Type B pancreatic cell (in vitro differentiated cells): ENCODE measurements at places on chromosomes 5 and 9.

DNA sequence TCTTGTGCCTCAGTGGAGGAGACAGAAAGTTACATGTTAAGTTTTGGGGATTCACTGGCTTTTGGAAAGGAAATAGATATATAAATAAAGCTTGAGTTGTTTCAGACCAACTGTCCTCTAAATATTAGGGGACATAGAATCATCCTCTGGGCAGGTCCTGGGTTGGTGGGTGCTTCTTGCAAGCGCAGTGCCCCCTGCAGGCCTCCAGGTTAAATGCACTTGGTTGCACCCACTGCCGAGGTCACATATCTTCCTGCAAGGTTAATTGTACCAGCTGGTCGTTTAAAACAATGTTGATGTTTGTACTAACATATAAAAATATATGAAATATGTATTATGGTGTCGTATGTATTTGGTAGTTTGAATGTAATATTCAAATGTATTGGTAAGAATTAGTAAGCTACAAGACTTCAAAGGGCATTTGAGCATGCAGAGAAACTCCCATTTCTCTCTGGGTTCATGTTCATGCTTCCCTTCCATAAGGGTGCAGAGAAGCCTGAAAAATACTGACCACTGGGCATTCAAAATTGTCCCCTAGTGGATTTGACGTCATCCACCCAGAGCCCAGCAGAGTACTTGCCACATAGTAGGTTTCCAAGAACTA lies 87.0 kb downstream of the ZNF618 start:
- DNase-seq = no peak

DNA sequence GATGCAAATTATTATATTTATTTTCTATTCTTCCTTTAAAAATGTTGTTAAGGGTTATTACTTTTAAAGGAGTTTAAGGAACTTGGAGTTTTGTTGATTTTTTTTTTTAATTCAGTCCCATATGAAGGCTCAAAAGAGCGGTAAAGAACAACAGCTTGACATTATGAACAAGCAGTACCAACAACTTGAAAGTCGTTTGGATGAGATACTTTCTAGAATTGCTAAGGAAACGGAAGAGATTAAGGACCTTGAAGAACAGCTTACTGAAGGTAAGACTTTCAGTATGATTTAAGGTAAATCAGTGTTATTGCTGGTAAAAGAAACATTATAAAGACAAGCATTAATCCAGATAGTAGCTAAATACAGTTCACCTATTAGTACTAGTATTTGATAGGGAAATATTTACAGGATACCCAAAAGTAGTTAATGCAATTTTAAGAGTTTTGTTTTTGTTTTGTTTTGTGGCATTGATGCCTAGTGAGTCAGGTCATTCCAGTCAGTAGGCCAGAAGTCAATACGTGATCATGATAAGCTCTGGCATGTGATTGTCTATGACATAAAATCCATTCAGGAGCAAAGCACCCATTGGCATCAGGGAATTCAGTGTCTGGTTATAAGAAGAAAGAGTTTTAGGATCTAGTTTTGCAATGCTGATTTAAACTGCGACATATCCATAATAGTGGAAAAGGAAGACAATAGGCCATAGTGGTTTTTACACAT lies 49.2 kb downstream of the CNTRL start:
- no peak for DNase-seq

DNA sequence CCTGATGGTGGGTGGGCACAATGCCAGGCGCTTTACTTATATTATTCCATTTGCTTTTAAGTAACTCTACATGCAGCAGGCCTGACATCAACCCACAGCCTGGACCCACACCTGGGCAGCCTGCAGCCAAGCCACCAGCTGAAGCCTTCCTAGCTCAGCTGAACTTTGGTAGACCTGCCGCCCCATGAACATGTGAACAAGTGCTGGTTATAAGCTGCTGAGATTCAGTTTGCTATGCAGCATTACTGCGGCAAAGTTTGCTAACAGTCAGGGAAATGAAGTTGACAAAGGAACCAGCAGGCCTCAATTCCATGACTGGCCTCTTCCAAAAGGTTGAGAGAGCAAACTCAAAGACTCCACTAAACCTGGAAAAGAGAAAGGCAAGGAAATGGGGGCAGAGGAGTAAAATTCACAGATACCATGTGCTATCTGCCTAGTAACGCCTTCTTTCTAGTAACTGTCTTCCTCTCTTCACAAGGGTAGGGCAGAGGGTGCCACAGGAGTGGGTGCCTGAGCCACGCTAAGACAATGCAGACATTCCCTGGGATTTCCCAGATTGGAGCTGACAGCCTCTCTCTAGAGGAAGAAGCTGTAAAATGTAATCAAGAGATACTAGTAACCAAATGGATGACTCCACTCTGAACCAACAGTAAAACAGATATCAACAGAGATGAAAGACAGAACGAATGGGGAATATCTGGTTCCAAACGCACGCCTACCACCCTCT lies 2.9 kb downstream of the BOD1 start:
- no peak for DNase-seq

- DNase-seq = no peak
Measured at GRCh38 chr5:175659546-175660253, 1.8 kb downstream of the HRH2 start.
